ENCODE measurements at places on chromosomes 7 and 10.

GRCh38 chr10:28533186-28533564 is 257 bp downstream of the WAC start:
- DNase-seq: no peak

GRCh38 chr10:129637846-129638245 is 170.8 kb downstream of the MGMT start:
- DNase-seq: no peak

DNA sequence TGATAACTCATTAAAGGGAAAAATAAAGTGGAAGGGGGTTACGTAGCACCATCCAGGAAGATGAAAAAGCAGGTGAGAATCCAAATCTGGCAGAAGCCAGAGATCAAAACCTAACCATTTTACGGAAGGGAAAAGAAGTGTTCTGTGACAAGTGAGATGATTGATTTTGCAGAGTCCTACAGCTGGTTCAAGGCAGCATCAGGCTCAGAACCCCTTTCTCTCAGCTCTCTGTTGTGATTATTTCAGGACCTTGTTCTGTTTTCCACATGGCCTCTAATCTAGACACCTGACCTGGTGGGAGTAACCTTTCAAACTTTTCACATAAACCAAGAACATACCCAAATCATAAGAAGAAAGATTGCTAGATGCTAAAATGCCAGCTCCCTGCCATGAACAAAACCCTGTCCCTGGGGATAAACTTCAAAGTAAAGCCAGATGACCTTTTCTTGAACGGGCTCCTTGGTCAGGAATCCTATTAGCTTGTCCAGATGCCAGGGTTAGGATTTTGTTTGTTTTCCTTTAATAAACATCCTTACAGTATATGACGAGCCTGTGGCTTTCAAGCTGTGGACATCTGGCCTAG is 5.9 kb downstream of the DUSP5 start:
- no peak for DNase-seq

DNA sequence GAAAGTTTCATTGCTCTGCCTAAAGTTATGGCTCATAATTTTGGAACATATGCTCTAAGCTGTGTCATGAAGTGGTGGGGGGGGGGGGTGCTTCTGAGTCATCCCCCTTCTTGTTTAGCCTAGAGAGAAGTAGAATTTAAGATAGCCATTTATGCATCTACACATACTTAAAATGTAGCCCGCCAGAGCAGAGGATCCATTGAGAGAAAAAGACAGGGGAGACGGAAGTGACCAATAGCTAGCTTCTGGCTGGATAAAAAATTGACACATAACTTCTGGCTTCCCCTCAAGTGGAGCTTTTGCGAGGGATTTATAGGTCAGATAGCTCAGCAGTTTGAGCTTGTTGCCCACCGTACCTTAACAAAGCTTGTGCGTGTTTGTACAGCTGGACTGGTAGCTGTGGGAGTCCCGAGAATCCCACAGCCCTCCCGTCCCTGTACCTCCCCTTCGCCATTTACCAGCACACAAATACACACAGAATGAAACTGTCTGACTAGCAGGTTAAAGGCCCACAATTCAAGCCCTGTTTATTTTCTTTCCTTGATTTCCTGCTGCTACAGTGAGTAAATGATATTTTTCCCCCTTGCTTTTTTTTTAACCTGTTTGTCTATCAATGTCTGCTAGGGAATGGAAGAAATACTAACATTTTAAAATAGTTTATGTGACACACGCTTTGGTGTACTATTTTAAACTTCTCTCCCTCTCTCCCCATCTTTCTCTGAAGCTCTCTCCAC is 232.6 kb upstream of the FERD3L start:
- DNase-seq: no peak

DNA sequence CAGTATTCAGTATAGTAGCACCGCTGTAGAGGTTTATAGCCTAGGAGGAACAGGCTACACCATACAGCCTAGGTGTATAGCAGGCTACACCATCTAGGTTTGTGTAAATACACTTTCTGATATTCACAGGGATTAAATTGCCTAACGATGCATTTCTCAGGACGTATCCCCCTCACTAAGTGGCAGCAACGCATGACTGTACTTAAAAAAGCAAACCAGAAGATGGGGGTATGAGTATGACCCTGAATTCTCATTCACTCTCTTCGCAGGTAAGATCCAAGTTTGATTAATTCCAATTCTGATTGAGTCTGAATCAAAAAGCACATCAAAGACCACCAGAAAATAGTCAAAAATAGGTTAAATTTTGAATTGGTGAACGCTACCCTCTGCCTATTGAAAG is 972 bp downstream of the ORC5 start:
- no peak for DNase-seq

GRCh38 chr7:15128716-15129115 is 226.2 kb upstream of the DGKB start:
- no peak for DNase-seq
